ENCODE measurements at places on chromosomes 4 and X.

- no peak for DNase-seq
These were observed 44.4 kb downstream of the PDHA1 start for GRCh38 chrX:19388064-19388679.

DNA sequence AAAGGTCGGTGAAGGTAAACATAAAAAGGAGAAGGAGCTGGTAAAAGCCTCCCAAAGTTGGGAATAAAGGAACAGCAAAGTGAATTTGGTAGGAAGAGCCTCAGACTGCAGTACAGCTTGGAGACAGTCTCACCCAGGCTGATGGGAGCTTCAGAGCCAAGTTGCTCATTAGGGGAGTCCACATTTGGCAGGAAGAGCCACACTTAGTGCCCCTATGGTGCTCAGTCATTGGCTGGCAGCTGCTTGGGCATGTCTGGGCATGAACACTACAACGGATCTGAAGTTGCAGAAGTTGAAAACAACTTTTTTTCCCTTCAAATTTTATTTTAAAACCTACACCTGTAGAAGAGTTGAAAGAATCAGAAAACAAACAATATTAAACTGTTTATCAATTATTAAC, 2497.3 kb downstream of the ARAP2 start:
- DNase-seq = no peak

GRCh38 chr4:145785391-145786008, 105.6 kb downstream of the C4orf51 start:
- no peak for DNase-seq

DNA sequence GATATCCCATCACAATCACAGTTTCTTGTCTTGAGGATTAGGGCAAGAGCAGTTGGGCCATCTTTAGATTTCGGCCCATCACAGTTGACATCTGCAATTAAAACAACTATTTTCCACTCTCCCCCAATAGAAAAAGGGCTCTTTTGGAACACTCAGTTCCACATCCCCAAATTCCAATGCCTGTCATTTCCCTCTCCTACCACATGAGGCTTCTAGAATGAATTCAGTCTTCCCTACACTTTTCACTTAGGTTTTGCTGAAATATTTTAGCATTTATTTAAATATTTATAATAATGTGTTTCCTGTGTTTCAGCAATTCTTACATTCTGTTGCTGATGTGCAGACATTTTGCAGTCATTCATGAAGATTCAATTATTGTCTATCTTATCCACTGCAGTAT, 118.4 kb downstream of the COX18 start:
- DNase-seq = no peak

GRCh38 chr4:123176605-123177004, 220.0 kb upstream of the SPRY1 start:
- DNase-seq = no peak

All from stimulated activated CD4-positive, alpha-beta T cell treated with anti-CD3 and anti-CD28 coated beads, Interleukin-4, amount 100 ng/mL, for 4 hours (primary cell).